ENCODE measurements at places on chromosomes 7 and 10.

- DNase-seq = no peak
Measured at GRCh38 chr10:65430979-65431378, 1494.9 kb upstream of the LRRTM3 start.

DNA sequence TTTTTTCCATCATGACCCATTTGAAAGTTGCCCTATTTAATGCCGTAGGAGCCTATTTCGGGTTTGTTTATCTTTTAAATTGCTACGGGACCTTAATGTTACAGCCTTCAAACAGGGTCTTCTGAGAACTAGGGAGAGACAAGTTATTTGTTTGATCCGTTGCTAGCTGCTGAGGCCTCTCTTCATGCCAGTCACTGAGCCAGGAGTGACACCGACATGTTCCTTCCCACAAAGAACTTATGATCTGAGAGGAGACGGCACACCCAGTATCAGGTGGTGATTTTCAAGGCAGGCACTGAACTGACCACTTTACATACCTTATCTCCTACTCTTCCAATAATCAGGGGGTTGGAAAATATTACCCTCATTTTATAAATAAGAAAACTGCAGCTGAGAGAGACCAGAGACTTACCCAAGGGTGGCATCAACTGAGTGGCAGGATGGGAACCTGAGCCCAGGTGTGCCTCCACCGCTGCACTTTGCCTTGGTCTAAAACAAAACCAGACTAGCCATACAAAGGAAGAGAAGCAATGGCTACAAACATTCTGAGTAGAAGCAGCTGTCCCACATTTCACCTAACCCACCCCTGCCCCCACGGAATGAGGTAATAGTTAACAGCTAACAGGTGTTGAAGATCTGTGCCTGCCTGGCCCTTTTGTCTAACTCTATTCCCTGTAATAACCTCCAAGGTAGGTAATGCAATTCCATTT lies 40.5 kb downstream of the PPP1R3C start:
- no peak for DNase-seq

DNA sequence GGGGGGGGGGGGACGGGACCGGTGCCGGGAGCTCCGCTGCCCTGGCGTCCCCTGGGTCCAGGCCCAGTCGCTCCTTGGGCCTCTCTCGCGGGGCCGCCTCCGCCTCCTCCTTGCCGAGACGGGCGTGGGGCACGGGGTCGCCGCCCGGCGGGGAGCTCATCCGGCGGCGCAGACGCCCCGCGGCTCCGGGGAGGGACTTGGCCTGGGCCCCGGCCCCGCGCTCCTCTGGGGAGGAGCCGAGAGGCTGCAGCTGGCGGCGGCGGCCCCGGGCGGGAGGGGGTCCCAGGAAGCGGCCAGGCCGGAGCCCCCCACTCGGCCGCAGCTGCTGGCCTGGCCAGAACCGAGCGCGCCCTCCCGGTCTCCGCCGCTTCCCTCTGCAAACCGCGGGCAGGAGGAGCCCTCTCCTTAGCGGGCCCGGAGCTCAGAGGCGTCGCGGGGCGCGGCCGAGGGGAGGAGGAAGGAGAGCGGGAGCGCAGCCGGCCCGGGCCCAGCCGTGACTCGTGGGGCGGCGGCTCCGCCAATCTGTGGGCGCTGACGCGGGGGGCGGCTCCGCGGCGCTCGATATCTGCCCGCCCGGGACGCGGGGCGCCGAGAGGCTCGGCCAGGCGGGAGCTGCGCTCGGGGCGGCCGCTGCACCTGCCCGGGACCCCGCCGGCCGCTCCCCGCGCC lies at the start of gene FAM20C:
Gene FAM20C, plus strand, starts transcription at position 591 of the 669 bp plus-strand sequence. CDS start 629 bp downstream, outside the sequence.
- DNase-seq = no peak

GRCh38 chr10:78616125-78616695 lies 452.6 kb upstream of the ZMIZ1 start:
- no peak for DNase-seq

- no peak for DNase-seq
Measured at GRCh38 chr7:82669141-82669540, 225.6 kb upstream of the CACNA2D1 start.

DNA sequence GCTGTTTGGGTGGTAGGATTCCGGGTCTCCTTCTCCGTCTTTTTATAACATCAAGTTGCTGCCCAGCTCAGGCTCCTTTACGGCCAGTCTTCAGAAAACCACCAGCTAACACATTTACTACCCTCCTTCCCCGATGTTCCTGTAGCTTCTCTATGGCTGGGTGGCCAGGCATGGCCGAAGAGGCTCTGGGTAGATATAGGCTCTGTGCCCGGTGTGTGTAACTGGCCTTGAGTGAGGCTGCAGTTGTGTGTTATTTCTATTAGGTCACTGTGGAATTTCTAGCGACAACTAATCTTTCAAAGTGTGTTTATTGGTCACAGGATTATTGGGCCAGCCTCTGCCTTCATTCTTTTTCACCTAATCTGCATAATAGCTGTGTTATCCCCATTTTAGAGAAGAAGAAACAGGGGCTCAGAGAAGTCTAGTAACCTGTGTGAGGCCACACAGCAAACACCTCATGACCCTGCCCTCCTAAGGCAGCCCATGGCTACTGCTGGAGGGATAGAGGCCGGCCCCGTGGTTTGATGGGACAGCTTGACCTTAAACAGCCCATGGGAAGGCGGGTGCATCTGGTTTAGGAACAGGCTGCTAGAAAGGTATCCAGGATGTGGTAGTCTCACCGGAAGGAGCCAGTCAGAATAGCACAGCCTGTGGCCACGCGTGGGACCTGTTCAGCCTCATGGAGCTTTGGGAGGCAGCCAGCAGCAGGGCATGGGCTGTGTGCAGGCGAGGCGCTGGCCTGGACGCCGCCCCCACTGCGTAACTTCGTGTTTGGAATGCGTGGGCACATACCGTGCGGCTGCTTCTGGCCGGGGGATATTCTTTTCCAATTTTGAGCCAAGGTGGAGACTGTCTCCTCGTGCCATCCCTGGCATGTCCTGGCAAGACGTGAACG lies 29.7 kb downstream of the HTRA1 start:
- DNase-seq = peak; percentile 59

GRCh38 chr10:78785066-78785465 lies 283.7 kb upstream of the ZMIZ1 start:
- no peak for DNase-seq

- DNase-seq = no peak
Measured at GRCh38 chr10:63409465-63410027, 56.2 kb downstream of the JMJD1C start.

DNA sequence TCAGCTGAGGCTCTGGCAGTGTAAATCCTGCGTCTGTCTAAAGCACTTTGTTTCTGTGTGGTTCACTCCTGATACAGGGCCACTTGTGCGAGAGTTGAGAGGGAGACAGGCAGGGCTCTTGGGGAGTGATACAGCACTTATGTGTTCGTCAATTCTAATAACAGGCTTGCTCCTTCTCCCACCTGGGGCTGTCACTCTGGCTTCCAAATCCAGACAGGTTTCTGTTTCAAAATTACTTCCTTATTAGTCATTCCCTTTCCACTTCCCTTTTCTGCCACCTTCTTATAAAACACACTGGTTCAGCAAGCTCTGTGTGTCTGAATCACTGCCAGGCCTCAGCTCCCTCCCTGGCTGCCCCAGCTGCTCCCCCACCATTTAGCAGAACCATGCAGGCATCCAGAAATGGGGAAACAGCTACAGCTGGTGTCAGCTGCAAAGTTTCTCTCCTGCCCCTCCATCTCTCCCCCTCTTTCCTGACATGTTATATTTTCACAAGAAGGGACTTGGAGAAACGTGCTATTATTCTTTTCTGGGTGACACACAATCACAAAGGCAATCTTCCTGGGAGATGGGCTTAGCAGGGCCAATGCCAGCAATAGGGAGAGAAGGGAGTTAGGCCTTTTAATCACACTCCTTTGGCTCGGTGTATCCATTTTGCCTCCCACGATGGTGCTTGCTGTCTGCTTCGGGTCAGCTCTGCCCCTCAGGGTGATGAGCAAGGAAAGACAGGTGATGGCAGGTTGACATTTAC lies 58.4 kb upstream of the ZNRF2 start:
- peak; percentile 46 for DNase-seq

DNA sequence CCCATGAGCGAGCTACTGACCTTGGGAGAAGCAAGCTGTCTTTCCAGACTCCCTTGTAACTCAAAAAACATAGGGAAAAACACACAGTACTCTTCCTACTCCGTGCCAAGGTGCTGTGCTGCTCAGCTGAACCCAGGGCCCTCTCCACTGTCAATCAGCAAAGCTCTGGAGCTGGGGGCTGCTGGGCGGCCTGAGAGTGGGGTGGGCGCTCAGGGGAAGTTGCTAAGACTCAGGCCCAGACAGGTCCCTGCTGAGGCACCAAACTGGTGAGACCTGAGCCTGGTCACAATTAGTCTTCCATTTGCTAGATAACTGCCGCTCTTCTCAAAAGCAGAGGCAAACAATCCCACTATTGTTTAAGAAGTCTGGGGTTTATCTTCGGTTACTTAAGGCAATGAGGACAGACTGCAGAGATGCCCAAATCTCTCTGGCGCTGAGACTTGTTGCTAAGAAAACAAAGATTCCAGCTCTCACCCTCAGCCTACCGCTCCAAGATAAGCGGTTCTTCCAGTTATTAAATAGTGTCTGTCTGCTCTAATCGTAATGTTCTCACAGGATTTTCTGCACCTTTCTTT lies 22.0 kb downstream of the STEAP1B start:
- DNase-seq = no peak

DNA sequence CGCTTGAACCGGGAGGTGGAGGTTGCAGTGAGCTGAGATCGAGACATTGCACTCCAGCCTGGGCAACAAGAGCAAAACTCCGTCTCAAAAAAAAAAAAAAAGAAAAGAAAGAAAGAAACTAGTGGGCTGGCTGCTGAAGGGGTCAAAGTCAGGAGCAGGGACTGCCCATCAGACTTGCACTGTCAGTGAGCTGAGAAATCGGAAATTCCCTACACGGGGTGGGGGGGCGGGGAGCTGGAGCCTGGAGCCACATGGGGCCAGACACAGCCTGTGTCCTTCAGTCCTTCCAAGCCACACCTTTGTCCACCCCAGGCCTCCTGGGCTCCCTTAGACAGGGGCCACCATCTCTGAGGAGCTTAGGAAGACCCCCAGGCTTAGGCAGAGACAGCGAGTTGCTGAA lies 34.5 kb downstream of the SRRM3 start:
- DNase-seq = no peak

DNA sequence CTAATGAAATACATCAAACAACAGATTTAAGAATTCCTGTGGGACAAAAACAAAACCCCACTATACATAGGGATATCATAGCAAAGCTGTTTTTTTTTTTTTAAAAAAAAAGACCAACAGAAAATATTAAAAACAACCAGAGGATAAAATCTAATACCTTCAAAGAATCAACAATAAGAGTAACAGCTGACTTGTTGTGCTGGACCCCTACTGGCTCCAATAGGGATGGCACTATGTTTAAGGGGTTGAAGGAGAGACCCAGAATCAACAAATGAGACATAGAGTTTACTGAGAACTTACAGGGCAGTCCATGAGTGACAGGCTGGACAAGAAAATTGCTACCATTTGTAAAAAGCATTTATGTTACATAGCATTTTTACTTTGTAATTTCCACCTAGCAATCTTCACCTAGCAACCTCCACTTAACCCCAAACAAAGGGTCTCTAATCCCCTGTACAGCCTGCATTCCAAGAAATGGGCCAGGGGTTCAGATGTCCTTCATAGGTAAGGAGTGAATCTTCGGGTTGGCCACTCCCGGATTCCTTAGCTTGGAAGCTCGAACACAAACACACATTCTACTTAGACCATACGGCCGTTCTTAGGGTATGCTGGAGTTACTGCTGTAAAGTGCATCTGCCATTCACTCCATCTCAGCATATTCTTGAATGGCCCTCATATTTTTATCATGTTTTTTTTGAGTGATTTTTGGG lies 25.8 kb downstream of the ASZ1 start:
- DNase-seq = no peak

GRCh38 chr7:68213838-68214237 lies 1217.2 kb downstream of the TYW1 start:
- no peak for DNase-seq

GRCh38 chr7:45028138-45028919 lies 28.3 kb downstream of the CCM2 start:
- no peak for DNase-seq

- DNase-seq = no peak
Measured at GRCh38 chr10:79246606-79247275, 100.5 kb upstream of the PPIF start.

GRCh38 chr10:112953174-112954159 lies 3.4 kb downstream of the TCF7L2 start:
- no peak for DNase-seq

DNA sequence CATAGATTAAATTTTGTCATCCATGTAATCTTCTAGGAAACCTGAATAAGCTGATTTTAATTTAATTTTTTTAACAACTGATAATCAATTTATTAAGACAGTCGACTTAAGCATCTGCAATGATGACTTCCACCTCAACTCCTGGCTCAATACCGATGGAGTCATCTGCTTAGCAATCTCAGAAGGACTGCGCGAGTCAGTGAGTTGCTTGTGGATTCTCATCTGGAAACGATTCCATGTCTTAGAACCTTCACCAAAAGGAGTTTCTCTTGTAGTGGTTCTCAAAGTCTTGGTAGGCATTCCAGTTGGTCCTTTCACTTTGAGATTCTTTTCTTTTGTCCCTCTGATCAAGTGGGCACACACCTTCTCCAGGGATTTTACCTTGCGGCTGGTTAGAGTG lies 85.5 kb downstream of the XRCC2 start:
- no peak for DNase-seq

- DNase-seq = no peak
Measured at GRCh38 chr7:46853451-46853850, 728.5 kb downstream of the TNS3 start.

- DNase-seq = no peak
Measured at GRCh38 chr7:8739837-8740236, 306.4 kb downstream of the NXPH1 start.

- DNase-seq = peak; percentile 32
Measured at GRCh38 chr7:105760551-105761447, 115.6 kb downstream of the ATXN7L1 start.

GRCh38 chr7:70097645-70098044 lies 499.4 kb downstream of the AUTS2 start:
- no peak for DNase-seq

DNA sequence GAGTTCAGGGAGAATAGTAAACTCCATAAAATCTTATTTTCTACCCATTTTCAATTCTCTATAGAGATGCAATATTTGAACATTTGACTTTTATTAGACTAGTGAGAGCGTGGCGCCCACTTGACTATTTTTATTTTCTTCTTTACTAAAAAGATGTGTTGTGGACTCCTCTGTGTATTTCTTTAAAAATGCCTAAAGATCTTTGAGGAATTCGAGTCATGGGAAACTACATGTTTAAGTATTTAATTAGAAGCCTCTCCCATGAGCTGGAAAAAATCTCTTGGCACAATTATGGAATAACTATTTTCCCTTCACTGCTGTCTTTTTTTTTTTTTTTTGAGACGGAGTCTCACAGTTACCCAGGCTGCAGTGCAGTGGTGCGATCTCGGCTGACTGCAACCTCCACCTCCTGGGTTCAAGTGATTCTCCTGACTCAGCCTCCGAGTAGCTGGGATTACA lies 124.2 kb downstream of the ARHGAP12 start:
- no peak for DNase-seq

DNA sequence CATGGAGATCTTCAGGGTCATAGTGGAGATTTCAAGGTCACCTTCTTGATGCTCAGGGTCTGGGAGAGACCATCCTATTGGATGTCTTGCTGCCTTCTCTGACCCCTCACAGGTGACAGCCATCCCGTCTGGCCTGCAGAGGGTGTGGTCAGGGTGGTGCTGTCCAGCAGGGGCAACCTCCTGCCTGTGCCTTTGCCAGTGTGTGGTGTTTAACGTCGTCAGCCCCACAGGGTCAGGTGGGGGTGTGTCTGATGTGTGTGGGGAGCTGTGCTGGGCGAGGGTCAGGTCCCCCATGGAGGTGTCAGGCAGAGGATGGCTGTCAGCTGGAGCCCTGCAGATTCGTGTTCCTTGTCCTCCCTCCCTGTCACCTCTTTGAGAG lies 16.5 kb downstream of the ADCY1 start:
- no peak for DNase-seq
